ENCODE measurements at places on chromosomes 4 and X.

DNA sequence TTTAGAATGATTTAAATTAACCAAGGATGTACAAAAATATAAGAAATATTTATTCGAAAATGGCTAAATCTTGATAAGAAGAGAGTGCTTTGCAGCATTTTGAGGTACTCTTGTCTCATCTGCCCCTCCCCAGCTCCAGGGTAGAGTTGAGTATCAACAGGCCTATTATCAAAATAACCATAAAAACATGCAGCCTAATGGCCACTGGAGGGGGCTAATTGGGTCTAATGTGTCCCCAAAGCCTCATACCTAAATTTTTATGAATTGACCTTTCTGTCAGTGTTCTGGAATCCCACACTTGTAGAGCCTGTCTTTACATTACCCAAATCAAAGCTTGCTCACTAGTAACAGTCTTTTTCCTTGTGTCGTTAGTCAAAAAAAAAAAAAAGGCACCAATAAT lies 544.9 kb upstream of the CPXCR1 start:
- DNase-seq = no peak

DNA sequence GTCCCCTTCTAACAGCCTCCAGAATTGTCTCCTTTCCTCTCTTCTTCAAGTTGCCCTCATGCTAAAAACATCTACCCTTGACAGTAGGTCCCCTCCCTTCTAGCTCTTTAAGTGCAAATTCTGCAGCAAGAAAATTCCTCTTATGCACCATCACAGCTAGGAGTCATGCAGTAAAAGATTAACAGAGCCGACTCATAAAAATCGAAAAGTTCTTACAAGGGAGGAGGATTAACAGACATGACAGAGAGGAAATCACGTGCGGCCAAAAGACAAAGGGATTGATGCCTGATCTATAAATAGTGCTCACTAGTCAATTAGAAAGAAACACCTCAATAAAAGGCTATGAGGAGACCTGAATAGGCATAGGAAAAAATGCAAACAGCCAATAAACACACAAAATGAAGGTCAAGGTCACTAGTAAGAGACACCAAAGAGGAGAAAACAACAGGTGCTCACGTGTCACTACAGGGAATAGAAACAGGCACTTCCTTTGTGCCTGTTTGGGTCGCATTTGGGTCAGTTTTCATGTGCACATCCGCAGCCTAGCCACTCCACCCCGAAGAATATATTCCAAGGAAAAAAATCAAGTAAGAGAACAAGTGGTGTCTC lies 3.4 kb downstream of the RNF212 start:
- DNase-seq = peak; percentile 80

GRCh38 chr4:95050980-95051701 lies 293.4 kb downstream of the BMPR1B start:
- no peak for DNase-seq

DNA sequence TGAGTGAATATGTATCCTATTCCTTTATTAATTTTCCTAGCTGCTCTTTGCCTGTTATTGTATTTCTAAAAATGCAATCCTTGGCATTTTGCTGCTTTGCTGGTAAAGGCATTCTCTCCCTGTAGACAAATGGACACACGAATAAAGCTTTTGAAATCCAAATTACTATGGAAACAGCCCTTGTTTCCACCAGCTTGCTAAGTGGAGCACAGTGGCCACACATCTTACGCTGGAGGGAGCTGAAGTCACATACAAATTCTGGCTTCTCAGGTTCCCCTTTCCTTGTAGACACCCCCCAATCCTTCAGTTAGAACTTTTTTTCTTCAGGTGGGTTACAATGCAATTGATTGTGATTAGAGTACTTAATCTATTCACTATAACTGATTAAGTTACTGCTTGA lies 66.2 kb downstream of the AGA start:
- DNase-seq = no peak

- DNase-seq = no peak
These were observed 502.9 kb upstream of the SLIT2 start for GRCh38 chr4:19748519-19749479.

GRCh38 chrX:132219343-132219768 lies at the start of gene RAP2C:
RAP2C (minus strand) TSS chrX:132219447; CDS start chrX:132217268, 2,179 bp downstream.
- DNase-seq = peak; percentile 21
